ENCODE measurements at places on chromosomes 1 and 21.

DNA sequence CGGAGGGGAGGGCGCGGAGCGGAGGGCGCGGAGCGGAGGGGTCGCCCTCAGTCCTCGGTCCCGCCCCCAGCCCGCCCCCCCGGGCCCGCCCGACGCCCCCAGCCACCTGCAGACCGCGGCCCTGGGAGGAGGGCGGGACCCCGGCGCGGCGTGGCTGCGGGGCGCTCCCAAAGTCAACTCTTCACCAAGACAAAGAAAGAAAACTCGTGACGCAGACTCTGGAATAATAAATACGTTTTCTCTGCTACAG is 1.2 kb downstream of the HES4 start:
- DNase-seq = no peak

DNA sequence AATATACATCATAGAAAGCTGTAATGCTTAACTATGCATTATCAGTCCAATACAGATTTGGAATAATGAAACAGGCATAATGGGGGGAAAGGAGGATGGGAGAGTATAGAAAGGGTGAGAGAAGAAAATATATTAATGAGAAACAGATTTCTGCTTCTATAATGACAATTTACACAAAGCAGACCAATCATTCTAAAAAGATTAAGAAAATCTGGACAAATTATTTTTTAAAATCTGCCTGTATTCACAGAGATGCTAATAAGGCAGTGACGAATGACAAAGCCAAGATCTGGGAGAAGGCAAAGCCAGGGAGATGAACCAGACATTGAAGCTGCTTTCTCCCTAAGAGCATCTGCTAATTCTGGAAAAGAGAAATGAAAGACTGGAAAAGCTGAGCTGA is 50.0 kb downstream of the SPATA6 start:
- DNase-seq = no peak

DNA sequence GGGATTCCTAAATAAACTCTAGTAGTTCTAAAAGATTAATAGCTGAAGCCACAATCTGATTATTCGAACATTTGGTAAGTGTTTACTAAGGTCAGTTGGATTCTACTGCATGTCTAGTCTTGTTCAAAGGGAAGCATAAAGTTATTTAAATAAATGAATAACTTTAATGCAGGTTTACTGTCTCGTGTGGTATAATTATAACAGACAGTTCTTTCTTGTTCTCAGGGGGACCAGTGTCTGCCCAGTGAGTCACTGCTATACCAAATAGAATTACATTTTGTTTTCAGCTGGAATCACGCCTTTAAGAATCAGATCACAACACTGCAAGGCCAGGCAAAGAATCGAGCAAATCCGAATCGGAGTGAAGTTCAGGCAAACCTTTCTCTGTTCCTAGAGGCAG is 45.1 kb downstream of the SMG7 start:
- no peak for DNase-seq

DNA sequence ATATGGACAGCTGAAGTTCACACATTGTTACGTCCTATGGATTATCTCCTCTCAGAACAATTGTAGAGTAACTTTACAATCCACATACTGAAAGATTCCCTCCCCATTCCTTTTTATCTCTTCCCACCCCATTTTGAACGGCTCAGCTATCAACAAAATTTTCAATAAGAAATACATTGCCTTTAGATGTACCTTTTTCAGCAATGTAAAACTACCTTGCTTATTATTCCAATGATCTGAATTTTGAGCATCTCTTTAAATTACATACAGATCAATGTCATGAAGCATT is 503.7 kb downstream of the SMYD3 start:
- DNase-seq = no peak

DNA sequence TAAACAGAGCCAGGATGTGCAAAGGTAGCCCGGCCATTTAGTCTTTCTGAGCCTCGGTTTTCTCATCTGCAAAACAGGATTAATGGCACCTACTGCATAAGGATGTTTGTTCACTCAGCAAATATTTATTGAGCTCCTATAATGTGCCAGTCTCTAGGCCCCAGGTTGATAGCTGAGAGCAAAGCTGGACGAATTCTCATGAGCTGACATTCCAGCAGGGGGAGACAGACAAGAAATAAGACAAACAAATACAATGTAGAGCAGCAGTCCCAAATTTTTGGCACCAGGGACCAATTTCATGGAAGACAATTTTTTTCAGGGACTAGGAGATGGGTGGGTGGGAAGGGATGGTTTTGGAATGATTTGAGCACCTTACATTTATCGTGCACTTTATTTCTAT is 74.3 kb upstream of the PAX7 start:
- peak; percentile 35 for DNase-seq

- DNase-seq = no peak
Observed at GRCh38 chr1:178374016-178374415, 122.7 kb downstream of the CLEC20A start.

DNA sequence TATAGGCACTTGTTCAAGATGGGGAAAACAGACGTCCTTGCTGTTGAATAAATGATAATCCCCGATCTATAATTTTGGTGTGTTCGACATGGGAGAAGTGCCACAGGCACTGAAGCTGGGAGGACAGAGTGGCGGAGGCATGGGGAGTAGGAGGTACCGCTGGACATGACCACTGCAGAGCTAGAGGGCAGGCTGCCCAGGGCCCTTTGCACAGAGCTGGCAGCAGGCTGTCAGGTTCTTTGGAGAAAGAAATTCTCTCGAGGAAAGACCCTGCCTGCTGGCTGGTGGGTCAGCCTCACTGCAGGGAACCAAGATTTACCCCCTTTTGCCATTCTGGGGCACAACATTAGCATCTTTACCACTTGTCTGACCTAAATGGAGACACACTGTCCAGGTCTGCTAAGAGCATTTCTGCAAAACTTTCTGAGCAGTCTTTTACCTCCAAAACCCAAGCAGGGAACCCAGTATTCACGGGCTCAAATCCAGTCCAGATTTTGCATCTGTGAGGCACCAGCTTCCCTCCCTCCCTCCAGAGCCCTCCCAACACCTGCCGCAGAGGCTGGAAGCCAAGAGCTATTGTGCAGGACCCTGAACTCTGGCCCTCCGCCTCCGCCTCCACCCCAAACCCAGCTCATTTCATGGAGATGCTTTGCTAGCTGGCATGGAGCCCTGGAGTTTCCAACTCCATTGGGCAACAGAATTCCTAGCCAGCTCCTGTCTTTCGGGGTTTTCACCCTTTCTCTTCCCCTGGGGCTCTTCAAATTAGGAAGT is 142.3 kb downstream of the PLXNA2 start:
- no peak for DNase-seq

DNA sequence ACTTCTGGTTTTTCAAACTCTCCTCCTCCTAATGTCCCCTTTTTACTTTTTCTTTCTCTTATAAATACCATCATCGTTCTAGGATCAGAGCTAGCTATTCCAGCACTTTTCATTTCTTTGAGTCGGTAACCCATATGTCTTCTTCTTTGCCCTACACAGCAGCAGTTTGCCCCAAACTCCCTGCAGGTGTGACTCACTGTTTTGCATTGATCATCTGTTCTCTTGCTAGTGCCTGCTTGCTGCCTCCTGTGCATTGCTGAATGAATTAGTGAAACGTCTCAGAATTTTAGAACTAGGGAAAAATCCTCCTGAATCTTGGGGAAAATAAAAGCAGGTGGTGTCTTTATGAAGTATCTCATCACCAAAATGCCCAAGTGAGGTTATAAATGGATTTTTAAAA is 21.7 kb downstream of the KCNK2 start:
- no peak for DNase-seq

GRCh38 chr1:152487871-152488270 is 22.7 kb upstream of the LCE5A start:
- no peak for DNase-seq

- no peak for DNase-seq
Observed at GRCh38 chr1:53182716-53183094, 13.9 kb upstream of the CPT2 start.

DNA sequence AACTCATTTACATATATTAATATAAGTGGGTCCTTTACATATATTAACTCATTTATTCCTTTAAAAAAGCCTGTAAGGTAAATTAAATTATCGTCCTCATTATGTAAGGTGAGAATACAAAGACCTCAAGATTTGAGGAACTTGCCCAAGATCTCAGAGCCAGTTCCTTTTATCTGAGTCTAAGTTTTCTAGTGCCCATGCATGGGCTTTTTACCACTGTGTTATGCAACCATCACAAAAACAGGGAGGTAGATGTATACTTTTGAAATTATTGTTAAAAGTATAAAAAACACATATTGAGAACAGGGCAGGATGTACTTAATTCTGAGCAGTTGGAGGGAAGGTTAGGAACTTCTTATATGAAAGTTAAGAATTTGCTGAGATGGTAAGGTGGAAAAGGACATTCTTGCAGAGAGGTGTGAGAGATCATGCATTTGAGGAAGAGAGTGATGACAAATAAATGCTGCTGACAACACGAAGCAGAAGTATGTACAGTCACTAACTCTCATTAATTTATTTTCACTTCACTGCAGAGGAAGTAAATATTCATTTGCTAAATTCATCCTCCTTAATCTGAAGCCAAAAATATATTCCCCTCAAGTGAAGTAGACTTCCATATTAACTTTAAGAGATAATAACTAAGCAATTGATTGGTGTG is 28.9 kb upstream of the LYPLAL1 start:
- DNase-seq = peak; percentile 15

DNA sequence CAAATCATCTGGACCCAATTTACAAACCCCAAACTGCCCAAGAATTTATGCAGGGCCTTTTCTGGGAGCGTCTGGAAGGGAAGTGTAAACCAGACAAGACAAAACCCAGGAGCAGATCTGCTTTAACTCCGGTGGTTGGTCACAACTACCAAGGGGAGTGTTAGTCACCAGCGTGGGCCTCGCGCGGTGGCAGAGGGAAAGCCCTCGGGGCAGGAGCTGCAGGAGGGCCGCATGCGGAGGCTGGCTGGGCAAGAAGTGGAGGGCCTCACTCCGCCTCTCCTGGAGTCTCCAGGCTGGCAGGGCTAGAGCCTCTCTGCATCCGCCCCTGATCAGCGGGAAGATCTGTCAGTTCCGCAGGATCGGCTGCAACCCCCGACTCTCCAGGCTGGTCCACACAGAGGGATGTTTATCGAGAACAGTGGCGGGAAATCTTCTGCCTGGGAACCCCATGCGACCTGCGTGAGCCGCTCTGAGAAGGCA is 2.0 kb downstream of the COL24A1 start:
- DNase-seq = no peak

- DNase-seq = no peak
Observed at GRCh38 chr1:231236938-231237337, 4.1 kb upstream of the GNPAT start.

- DNase-seq = no peak
Observed at GRCh38 chr1:10779841-10780240, 16.6 kb downstream of the CASZ1 start.

- DNase-seq = no peak
Observed at GRCh38 chr21:27954543-27955165, 987.8 kb upstream of the ADAMTS5 start.

- DNase-seq = peak; percentile 40
Observed at GRCh38 chr1:110184446-110184845, 25.7 kb upstream of the KCNC4 start.

GRCh38 chr1:153745417-153745816 is 17.6 kb downstream of the INTS3 start:
- no peak for DNase-seq

- DNase-seq = peak; percentile 49
Observed at GRCh38 chr1:179229214-179230140, at the start of gene ABL2. ABL2 (minus strand) TSS chr1:179229677; CDS start chr1:179229397, 280 bp downstream.

- no peak for DNase-seq
Observed at GRCh38 chr1:228337711-228338520, 68.7 kb downstream of the TRIM11 start.

DNA sequence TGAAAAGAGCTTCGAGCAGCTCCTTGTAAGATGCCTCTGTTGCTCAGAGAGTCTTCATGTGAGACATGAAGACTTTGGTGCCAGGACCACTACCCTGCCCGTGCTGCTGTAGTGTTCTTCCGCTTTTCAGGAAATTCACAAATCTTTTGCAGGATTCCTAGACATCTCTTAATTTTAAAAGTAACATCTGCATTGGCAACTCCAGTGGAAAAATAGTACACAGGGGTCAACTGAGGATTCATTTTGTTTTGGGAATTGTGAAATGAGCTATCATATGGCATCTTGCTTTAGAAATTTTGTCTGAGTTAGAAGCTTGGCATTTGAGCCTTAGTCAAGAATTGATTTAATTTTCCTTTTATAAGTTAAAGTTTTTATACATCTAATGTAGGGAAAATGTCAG is 7.2 kb downstream of the PRDM2 start:
- DNase-seq = no peak

GRCh38 chr1:231926340-231926739 is 299.8 kb downstream of the DISC1 start:
- DNase-seq = no peak

- peak; percentile 90 for DNase-seq
Observed at GRCh38 chr1:15949453-15950245, 26.3 kb downstream of the ZBTB17 start.

- no peak for DNase-seq
Observed at GRCh38 chr1:93734999-93735398, 53.4 kb upstream of the BCAR3 start.

GRCh38 chr1:28058971-28059878 is 29.2 kb downstream of the EYA3 start:
- no peak for DNase-seq

GRCh38 chr1:229108598-229109201 is 162.2 kb upstream of the RAB4A start:
- no peak for DNase-seq

GRCh38 chr1:117271959-117272358 is 61.2 kb upstream of the VTCN1 start:
- DNase-seq = no peak

GRCh38 chr1:114561333-114561732 is 20.1 kb downstream of the BCAS2 start:
- DNase-seq = no peak

DNA sequence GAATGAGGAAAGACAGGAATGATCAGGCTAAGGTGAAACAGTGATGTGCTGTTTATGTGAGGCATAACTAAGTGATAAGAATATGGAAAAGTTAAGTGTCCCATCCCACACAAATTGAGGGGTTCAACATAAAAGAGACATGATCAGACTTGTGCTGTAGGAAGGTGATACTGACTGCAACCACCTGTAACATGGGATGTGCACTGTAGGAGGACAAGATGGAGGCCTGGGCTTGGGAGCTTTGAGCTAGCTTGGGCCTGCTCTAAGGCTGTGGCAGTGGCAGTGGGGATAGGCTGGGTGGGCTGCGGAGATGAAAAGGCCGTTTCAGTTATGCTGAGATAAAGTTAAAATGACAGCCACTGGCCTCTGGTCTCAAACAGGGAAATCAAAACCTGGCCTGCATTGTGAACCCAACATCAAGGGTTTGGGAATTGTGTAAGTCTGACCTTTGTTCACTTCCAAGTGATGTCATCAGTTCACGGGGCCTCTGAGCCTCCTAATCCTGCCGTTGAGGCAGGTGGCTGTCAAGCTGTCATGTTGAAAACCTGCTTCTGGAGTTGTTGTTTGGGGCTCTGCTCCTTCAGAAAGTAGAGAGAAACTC is 61.2 kb upstream of the TENT5C start:
- DNase-seq = no peak

- no peak for DNase-seq
Observed at GRCh38 chr21:33293811-33294216, 27.6 kb downstream of the IL10RB start.

Data from suppressor macrophage (primary cell).